ENCODE measurements at places on chromosomes 1 and 21. TPM values are rescaled to one million over a fixed set of nuclear protein-coding genes. Genes with fewer than 3 reads are reported as not detected.
A peak's percentile ranks its signal among the peaks of the same experiment; 100 is the strongest.

The C1orf226 gene
- total RNA-seq: under 0.01 TPM

- DNase-seq: no peak
These were observed at the start of gene FMN2 for GRCh38 chr1:240091614-240092300. Gene FMN2, plus strand, starts transcription at chr1:240091883. Its CDS starts 227 bp downstream, at chr1:240092110.

GRCh38 chr1:167186771-167187170 lies 33.9 kb upstream of the POU2F1 start:
- no peak for DNase-seq

The UFC1 gene
- 95.8 TPM for total RNA-seq

- DNase-seq: no peak
These were observed 71.5 kb upstream of the QSOX1 start for GRCh38 chr1:180083164-180083563.

DNA sequence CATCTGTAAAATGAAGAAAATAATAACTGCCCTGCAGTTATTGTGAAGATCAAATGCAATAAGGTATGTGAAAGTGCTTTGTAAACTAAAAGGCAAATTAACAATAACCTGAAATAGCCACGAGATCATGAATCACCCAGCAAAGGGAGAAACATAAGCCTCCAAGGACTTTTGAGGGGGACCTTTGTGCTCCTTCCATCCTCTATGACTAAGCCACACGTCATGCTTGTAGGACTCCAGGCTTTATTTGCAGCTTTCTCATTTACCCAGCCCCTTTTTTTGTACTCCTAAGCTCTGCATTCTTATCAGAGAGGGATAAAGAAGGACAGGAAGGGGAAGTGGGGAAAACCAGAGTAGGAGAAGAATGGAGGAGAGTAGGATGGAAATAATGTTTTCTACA lies 115.1 kb downstream of the PROX1 start:
- peak; percentile 92 for DNase-seq

The MANEAL gene
- total RNA-seq: 0.50 TPM

DNA sequence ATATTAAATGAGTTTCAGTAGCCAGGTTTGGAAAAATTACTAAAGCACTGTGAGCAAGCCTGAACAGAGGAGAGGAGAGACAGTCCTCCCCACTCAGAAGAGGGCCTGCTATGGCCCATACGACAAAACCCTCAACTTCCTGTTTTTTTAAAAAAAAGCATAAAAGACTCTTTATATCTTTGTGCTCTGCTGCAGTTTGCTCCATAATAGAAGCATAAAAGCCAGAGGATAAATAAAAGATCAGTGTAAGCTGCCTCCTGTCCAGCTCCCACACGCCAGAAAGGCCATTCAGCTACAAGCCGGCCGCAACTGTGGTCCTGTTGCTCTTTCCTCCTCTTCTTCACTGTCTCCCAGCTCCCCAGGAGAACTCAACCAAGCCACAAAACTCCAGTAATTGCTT lies 37.8 kb downstream of the NID1 start:
- no peak for DNase-seq

The ERICH3 gene
- total RNA-seq: 0.17 TPM

- DNase-seq: peak; percentile 75
These were observed 46.9 kb downstream of the DOP1B start for GRCh38 chr21:36203603-36203889.

GRCh38 chr1:170743083-170743482 lies 79.2 kb downstream of the PRRX1 start:
- no peak for DNase-seq

GRCh38 chr1:206702803-206703202 lies 18.1 kb downstream of the MAPKAPK2 start:
- DNase-seq: no peak

DNA sequence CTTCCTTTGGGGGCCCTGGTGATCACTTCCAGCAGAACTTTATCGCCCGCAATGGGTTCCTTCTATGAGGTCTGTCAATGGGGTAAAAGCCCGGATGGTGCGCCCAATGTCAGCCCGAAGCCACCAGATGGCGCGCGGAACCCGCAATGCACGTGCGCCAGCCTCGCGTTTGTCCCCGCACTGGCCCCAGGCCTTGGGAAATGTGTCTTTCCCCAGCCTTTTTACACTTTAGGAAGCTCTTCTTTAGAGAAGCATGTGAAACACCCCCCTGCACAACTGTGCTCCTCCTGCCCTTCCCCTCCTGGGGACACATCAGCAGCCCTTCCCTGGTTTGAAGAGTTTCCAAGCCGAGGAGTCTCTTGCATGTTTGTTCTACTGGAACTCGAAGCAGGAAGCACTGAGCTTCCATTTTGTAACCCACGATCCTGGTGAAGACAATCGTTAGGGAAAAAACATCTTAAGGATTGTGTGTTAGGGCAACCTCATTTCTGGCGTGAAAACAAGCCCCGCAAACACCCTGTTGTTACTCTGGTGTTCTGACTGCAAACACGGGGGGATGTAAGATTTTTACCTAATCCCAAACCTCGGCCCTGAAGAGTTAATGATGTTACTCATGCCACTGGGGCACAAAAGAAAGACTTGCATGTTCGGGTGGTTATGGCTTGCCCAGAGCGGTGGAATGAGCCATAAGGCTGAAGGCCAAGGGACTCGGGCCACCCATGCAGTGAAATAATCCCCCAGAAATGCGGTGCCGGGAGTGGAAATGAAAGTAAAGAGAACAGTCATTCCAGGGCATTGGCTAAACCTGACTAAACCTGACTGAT lies 20.4 kb upstream of the TARBP1 start:
- peak; percentile 93 for DNase-seq

DNA sequence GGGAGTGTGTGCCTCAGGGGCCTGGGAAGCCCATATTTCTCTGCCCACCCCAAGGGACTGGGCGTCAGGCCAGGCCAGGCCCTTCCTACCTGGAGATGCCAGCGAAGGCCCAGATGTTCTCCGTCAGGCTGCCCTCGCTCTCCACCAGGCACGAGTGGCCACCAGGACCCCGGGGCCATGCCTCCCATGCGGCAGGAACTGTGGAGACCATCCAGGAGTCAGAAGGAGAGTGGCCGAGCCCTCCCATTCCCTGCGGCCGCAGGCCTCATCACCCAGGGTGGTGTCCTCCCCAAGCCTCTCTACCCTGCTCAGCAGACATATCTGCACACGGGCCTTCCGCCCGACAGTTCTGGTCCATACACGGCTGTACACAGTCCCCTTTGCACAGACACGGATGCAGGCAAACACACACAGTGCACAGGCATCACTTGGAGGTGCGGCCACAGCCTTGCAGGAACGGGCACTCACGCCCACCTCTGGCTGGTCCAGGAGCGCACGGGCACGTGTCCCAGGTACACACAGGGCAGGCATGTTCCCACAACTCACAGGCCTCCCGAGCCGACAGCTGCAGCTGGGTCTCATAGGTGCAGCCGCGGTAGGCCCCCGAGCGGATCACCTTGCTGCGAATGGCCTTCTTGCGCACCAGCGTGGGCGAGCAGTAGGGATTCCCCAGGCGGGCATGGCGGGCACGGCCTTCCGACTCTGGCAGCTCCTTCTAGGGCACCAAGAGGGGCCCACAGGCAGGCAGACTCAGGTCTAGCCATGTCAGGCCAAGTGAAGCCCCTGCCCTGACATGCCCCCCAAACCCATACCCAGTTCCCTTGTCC lies 5.9 kb upstream of the KIF17 start:
- DNase-seq: no peak

GRCh38 chr1:99764909-99765308 lies 1.5 kb downstream of the FRRS1 start:
- DNase-seq: no peak

- DNase-seq: no peak
These were observed 21.6 kb upstream of the DIP2A start for GRCh38 chr21:46437096-46437498.

The CD1E gene
- not detected for total RNA-seq

DNA sequence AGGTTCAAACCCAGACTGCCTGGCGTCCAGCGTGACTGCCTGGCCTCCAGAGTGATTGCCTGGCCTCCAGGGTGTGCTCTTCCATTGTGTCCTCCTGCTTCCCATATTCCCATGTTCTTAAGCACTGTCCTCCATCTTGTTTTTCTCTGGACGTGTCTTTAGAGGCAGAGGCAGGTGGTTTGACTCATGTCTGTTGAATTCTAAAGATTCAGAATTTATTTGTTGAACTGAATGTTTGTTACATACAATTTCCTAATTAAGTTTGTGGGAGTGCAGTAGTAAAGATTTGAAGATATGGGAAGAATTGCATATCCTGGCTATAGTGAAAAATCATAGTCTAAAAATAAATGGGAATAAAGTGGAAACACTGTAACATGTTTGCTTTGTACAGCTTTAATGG lies 18.3 kb downstream of the ST6GALNAC3 start:
- DNase-seq: no peak
